ENCODE measurements at places on chromosomes 13 and 19.

DNA sequence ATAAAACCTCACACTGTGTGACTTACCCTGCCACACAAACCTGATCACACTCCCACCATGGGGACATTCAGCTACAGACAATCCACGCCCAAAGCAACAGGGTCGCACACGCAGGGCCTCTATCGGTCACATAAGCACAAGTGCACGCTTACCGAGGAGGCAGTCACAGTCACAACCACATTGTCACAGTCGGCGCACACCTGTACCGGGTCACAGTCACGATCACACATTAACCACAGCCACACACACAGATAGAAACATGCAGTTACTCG is 579 bp downstream of the ZNF566 start:
- DNase-seq: no peak

DNA sequence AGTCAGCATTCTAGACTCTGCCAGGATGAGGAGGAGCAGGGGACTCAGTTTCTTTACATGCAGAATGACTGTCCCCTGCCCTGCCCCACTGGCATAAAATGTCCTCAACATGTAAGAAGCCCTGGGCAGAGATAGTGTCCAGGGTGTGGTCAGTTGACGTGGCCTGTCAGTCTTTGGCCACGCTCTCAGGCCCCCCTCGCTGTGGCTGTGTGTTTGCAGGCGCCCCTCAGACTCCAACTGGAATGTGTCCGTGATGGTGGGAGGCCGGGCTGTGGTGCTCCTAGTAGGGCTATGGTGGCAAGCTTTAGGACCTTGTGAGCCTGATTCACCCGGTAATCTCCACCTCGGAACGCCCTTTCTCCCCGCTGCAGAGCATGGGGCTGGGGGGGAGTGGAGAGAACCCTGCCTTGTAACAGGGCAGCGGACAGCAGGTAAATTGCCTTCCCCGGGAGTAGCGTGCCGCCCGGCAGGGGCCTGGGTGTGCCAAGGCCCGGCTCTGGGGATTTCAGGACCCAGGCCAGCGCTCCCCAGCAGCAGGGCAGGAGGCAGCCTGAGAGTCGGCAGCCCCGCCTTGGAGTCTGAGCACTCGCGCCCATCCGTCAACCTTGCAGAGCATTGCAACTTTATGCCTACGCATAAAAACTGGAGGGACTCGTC is 62.3 kb downstream of the CHST8 start:
- no peak for DNase-seq

DNA sequence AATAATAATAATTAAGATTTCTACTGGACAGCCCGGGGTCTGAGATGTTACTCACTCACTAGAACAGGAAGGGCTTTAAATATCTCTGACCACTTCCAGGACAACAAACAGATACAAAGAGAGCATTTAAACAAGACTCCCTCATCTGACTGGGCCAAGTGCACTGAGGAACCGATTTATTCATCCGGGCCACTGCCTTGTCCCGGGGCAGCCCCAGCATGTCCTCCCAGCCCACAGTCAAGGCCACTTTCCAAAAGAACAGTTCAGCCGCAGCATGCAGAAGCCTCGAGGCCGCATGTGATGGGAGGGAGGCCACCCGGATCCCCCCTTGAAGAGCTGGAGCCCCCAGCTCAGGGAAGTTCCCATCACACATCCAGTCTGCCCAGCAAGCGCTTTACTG is 30.5 kb downstream of the MLLT1 start:
- DNase-seq: no peak

GRCh38 chr13:105442949-105443699 is 1092.3 kb downstream of the EFNB2 start:
- no peak for DNase-seq

GRCh38 chr19:45191375-45191774 is 12.8 kb downstream of the BLOC1S3 start:
- DNase-seq: no peak

GRCh38 chr19:772730-773436 is 22.0 kb downstream of the MISP start:
- no peak for DNase-seq

DNA sequence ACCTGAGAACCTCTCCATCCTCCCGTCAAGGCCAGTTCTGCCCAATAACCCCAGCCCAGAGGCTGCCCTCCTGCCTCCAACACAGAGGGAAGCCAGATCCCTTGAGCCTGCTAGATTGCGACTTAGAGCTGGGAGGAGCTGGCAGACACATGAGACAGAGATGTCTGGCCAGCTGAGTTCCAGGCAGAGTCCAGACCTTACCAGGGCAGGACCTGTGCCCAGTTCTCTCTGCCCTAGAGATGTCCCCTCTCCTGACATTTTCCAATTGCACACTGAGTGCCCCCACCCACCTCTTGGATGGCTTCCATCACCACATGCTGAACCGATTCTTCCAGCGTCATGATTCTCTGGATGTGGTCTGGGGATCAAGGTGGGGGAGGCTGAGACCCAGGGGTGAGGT is 3.0 kb downstream of the HOOK2 start:
- no peak for DNase-seq

DNA sequence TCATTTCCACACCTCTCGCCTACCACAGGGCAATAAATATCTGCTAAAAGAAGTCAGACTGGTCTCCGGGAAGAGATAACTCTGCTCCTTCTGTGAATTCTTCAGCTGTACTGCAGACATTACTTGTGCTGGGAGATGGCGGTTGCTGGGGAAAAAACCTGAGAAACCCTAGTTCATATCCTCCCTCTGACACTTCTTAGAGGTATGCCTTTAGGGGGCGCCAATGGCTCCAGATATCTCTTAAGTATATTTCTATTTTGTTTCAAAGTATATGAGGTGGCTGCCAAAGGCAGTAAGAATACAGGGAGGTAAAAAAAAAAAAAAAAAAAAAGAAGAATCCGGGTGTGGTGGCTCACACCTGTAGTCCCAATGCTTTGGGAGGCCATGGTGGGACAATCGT is 175.2 kb downstream of the PAN3 start:
- no peak for DNase-seq

DNA sequence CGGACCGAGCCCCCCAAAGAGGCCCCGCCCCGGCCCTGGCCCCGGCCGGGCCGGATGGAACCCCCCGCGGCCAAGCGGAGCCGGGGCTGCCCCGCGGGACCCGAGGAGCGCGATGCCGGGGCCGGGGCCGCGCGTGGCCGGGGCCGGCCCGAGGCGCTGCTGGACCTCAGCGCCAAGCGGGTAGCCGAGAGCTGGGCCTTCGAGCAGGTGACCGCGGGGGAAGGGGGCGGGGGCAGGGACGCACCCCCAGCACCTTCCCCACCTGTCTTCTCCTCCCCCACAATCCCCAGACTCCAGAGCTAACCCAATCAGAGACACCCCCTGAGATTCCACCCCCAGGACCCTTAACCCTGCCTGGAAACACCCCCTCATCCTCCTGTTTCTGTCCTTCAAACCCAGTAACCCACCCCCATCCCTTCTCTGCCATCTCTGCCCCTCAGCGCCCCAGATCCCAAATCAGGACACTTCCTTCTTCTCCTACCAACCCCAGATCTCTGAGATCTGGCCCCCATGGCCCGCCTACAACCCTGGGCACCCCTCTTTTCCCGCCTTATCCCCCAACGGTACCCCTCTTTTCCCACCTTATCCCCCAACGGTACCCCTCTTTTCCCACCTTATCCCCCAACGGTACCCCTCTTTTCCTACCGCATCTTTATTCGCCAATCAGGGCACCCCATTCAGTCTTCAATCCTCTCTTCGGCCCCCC is 505 bp downstream of the ZSWIM4 start:
- no peak for DNase-seq

- DNase-seq: no peak
Observed at GRCh38 chr13:45870232-45870631, 18.7 kb upstream of the SIAH3 start.

DNA sequence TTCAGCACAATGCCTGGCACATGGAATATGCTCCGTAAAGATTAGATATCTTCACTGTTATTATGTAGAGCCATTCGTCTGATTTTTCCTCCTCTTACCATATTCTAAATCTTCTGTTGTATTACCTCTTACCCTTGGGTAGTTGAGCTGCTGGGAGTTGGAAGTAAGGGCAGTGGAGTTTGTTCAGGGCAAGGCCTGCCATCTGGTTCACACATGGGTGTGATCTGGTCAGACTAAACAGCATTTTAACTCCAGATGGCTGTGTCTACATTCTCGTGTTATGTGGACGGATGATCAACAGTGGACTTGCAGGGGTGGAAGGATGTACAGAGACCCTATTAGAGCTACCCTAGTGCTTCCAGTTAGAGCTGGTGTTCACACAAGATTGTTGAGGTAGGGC is 164.9 kb downstream of the ZIC5 start:
- no peak for DNase-seq

DNA sequence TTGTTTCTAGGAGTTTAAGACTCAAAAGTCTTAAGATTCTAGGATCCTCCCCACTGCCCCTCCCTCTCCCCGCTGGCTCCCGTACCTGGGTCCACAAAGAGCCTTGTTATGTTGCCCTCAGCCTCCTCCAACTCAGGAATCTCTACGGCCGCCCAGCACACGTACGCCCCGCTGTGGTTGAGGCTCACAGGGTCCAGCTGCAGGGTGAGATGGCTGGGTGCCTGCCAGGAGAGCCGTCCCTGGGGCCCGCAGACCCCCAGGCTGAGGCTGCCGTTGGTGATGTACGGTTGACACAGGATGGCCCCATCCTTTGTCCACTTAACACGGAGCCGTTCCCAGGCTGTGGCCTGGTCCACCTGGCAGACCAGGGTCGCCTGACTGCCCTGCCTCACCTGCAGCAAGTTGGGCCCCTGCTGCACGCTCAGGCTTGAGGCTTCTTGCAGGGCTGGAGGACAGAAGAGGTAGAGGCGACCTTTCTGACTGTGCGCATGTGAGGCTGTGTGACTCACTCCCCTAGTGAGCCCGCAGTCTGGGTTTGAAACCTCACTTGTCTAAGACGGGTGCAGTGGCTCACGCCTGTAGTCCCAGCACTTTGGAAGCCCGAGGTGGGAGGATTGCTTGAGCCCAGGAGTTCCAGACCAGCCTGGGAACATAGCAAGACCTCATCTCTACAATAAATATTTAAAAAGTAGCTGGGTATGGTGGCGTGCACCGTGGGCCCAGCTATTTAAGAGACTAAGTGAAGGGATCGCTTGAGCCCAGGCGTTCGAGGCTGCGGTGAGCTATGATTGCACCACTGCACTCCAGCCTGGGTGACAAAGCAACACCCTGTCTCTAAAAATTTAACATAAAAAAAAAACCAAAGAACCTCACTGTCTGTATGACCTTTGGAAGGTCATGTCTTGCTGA is 4.0 kb downstream of the TMIGD2 start:
- no peak for DNase-seq

- no peak for DNase-seq
Observed at GRCh38 chr19:782185-782877, 14.9 kb upstream of the PTBP1 start.

- DNase-seq: no peak
Observed at GRCh38 chr13:77378662-77379061, 51.8 kb upstream of the MYCBP2 start.

DNA sequence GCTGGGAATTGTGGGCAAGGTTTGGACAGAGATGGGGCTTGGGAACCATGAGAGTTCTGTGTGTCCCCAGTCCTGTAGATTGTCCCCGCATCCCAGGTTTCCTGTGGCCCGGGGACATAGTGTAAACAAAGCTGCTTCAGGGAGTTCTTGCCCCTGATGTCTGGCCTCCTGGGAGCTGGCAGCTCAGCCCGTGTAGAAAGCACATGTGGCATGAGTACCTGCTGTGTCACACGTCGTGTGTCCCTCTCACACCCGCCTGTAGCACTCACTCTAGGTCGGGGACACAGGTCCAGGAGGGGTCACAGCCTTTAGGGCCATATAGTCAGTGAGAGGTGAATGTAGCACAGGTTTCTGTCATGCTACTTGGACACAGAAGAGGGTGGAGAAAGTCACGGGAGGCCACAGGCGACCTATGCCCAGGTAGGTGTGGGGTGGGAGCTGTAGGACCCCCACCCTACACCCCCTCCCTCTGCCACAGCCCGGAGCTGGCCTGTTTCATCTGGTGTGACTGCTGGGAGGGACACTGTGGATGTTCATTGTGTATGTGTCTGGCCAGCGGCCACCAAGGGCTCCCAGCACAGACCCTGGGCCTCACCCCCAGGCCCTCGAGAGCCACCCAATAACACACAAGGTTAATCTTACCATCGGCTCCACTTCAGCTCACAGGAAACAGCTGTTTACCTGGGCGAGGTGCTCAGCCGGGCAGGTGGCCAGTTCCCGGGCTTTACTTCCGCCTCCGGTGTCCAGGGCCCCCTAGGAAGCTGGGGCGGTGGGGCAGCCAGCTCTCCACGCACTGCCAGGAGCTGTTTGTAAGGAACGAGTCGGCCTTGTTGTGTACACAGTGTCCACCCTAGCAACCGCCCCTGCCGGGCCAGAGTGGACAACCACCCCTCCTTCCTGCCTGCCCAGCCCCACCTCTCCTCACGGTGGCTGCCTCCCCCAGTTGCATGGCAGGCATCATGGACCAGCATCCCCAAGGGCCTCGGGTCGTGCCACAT is 49.7 kb downstream of the COMP start:
- no peak for DNase-seq

GRCh38 chr13:52936806-52937205 is 88.4 kb upstream of the PCDH8 start:
- no peak for DNase-seq

DNA sequence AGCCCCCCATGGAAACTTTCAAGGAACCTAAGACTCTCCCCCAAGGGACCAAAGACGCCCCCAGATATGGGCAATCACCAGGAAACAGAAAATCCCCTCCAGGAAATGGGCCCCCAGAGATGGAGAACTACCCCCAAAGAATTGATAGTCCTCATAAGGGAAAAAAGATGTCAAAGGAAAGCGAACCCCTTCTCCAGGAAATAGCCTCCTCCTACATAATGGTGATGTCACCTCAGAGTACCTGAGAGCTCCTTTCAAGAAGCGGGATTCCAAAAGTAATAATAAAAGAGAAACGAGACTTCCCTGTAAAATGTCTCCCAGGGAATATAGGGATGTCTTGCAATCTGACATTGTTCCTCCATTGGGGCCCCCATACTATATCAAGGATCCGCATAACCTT is 1.1 kb downstream of the CDKN2D start:
- DNase-seq: no peak

GRCh38 chr19:11247391-11247790 is 8.0 kb downstream of the ANGPTL8 start:
- DNase-seq: no peak

- DNase-seq: no peak
Observed at GRCh38 chr13:32530841-32531253, 7.7 kb downstream of the N4BP2L2 start.

DNA sequence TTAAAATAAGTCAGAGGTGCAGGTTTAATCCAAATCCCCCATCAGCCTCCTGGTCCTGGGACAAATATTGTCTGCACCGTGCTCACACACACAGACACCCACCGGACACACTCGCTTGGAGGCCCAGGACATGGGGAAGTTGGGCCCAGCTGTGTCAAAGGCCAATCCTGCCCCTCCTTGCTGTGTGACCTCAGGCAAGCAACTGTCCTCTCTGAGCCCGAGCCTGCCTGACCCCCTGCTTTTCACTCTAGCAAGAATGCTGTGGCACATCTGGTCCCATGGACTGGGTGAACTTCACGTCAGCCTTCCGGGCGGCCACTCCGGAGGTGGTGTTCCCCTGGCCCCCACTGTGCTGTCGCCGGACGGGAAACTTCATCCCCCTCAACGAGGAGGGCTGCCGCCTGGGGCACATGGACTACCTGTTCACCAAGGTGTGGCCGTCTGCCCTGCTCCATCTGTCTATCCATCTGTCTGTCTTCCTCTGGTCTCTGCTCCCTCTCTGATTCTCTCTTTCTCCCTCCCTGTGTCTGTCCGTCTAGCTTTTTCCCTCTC is 9.3 kb downstream of the UPK1A start:
- no peak for DNase-seq
